ENCODE measurements at places on chromosomes 5 and 9.

DNA sequence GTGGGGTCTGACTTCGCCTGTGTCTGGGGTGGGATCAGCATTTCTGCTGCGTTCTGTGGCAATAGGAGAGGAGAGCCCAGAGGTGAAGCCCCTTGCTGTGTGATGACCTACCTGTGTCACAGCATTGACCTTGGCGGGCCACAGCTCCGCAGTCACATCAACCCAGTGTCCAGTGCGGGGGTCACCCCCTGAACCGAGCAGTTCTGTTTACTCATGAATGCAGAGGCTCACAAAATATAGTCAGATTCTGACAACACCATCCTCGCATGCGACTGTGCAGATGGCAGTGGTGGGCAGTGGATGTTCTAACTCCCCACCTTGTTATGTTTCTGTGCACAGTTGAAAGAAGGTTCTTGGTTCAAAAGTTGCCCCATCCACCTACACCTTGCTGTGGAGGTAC, 100.1 kb downstream of the ADAMTS16 start:
- DNase-seq: no peak

GRCh38 chr5:14243766-14244165, 100.6 kb downstream of the TRIO start:
- no peak for DNase-seq

DNA sequence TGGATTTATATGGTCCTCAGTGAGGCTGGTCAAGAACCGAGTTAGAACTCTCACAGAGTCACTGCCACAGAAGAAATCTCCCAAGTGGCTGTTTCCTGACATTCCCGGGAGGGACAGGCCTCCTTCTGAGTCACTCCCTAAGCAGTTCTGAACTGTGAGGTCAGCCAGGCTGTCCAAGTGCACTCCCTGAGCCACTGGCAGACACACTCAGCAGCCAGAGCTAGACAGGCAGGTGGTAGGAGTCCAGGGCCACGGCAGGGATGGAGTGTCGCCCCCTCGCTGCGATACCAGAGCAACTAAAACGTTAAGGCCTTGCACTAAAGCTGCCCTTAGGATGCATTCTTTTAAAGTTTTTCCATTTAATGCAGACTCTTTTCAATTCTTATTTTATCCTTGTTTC, 3.4 kb downstream of the IL4 start:
- peak; percentile 85 for DNase-seq

DNA sequence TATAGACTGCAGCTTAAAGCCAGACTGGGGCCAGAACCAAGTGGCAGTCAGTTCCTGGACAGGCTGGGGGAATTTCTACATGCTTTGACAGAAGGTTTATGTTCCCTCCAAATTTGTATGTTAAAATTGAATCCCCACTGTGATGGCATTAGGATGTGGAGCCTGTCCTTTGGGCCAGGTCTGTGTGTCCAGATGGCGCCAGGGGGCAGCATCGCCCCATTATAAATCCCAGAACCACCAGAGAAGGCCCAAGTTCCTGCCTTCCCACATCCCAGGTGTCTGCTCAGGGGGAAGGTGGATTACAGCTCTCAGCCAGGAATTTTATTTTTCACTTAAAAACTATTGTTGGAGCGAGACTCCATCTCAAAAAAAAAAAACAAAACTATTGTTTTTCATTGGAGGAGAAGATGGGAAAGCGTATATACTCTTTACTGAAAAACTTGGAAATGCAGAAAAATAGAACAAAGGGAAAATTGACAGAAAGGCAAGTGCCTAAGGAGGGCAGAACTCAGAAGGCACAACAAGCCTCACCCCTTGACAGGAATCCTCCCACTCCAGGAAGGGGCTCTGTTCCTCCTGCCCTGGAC, 5.0 kb downstream of the IL3 start:
- DNase-seq: peak; percentile 68

GRCh38 chr5:61991866-61992265, 314.1 kb upstream of the KIF2A start:
- DNase-seq: peak; percentile 62

DNA sequence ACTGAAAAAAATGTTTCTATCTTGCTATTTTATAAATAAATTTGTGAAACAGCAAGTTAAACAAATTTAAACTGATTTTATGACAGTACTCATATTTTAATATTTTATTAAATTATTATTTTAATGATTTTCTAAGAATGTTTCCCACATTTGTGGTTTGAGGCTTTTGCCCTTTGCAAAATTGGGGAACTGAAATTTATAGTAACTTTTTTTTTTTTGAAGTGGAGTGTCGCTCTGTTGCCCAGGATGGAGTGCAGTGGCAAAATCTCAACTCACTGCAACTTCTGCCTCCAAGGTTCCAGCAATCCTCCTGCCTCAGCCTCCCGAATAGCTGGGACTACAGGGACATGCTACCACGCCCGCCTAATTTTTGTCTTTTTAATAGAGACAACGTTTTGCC, 7.2 kb upstream of the ADGRV1 start:
- no peak for DNase-seq

DNA sequence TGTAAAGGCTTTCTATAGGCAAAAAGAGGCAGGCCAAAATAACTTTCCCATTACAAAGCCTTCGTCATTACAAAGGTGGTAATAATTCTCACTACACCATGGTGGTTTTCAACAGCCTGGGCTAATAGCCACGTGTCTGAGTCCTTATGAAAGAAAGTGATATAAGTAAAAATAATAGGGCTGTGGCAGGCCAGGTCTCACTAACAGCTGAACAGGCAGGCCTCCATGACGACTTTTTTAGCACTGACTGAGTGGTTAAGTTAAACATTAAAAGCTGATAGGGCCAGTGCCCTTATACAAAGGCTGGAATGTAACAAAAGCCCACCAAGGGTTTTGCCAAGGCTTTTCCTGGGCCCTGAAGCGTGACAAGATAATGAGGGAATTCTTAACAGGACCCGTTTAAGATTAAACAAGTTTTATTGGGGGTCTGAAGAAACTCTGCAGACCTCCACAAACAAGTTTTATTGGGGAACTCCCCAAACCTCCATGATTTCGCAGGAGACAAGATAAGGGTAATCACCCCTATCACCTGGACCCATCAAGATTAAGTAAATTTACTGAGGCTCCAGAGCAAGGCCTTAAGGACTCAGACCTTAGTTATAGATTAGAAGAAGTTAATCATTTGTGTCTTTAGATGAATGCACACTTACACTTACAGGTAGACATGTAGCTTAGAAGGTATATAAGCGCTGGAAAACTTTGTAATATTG, 412.9 kb downstream of the CHSY3 start:
- peak; percentile 1 for DNase-seq

- DNase-seq: peak; percentile 17
Measured at GRCh38 chr5:9239071-9239470, 306.8 kb downstream of the SEMA5A start.

DNA sequence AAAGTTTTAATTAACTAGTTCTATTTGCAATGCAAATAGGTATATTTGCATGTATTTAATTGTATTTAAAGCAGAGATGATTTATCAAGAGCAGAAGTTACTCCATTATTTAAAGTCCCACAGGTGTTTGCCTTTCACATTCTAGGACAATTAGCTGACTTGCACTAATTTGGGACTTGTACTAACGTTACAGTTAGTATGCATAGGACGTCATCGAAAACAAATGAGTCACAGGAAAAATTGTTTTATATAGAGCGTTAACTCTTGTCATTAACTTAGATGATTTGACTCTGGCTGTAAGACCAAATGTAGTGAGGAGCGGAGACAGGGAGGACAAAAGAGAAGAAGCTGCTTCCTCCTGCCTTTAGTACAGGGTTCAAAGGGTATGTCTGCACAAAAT, 126.1 kb upstream of the IFNE start:
- no peak for DNase-seq

GRCh38 chr9:105103776-105104175, 140.7 kb upstream of the SLC44A1 start:
- DNase-seq: peak; percentile 30

DNA sequence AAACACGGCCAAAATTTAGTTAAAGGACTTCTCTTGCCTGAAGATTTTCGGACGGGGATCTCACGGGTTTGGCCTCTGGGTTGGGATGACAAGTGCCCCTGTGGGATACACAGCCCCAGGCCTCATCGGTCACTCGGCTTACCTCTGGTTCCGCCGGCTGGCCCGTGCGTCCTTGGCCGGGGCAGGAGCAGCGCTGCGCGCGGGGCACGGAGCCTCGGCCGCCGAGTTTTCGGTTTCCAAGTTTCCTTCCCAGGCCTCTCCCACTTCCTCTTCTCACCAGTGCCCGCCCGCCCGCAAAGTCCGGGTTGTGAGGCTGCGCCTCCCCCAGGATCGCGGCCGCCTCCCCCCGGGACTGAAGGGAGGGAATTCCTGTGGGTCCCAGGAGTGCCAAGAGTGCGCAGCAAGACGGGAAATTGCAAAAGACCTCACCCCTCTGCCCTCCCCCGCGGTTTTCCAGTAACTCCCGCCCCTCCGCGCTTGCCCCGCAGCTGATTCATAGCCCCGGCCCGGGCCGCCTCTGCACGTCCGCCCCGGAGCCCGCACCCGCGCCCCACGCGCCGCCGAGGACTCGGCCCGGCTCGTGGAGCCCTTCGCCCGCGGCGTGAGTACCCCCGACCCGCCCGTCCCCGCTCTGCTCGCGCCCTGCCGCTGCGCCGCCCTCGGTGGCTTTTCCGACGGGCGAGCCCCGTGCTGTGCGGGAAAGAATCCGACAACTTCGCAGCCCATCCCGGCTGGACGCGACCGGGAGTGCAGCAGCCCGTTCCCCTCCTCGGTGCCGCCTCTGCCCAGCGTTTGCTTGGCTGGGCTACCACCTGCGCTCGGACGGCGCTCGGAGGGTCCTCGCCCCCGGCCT, at the start of gene OSMR:
Gene OSMR, plus strand, starts transcription at position 487 of the 853 bp plus-strand sequence. CDS start 23,033 bp downstream, outside the sequence.
- DNase-seq: peak; percentile 99

- no peak for DNase-seq
Measured at GRCh38 chr5:125898851-125899405, 524.3 kb upstream of the GRAMD2B start.

GRCh38 chr5:74934949-74935751, 69.0 kb upstream of the FAM169A start:
- peak; percentile 84 for DNase-seq

- no peak for DNase-seq
Measured at GRCh38 chr9:130078547-130078946, 24.8 kb downstream of the GPR107 start.

- DNase-seq: peak; percentile 89
Measured at GRCh38 chr5:141657937-141658545, 6.8 kb upstream of the FCHSD1 start.

DNA sequence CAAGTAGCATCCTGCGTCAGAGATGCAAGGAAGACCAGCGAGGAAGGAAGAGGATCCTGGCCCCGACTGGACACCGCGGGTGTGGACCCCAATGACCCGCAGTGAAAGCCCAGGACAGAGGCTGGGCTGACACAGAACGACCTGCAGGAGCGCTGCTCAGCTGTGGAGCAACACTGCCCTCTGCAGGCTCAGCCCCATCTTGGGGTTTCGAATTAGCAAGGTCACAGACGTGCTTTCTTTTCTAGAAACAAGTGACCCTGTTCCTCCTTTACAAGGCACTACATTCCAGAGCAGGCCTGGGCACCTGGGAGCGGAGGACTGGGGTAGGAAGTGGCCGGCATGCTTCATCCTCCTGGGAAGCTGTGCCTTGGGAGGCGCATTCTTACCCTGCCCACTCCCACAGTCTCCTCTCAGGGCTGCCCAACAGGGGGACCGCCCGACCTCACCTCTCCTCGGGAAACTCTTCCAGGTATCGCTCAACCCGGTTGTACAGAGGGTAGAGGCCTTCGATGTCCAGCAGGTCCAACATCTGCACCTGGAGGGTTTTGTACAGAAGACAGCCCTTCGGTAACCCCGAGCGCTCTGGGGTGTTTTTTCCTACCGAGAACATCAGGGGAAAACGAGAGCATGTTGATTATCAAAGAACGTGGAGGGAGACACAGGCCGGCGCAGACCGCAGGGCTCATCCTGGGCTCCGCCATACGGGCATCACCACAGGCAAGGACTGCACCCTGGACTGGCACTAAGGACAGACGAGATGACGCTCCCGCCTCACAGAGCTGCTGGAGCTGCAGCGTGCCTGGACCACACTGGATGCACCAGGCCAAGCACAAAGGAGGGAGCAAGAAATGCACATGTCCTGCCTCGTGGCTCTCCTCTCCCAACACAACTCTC, 35.0 kb downstream of the IPPK start:
- DNase-seq: peak; percentile 65

DNA sequence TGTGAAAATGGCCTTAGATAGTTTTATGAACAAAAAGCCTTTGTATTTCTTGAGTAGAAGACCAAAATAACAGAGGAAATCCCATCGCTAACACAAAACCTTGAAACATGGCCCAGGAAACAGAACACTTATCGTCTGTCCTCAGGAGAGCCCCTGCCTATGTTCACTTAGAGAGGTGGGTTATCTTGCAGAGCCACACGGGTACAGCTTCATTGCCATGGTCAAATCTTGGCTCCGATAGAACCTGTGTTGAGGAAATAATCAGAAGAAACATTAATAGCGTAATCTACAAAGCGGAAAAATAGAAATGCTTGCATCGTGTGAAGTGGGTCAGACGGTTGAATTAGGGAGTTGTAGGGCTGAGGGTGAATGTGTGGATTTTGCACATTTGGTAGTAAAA, 216.1 kb downstream of the MAST4 start:
- no peak for DNase-seq

- DNase-seq: no peak
Measured at GRCh38 chr5:77748160-77748559, 28.0 kb downstream of the TBCA start.

- DNase-seq: no peak
Measured at GRCh38 chr9:107173422-107174180, 109.5 kb upstream of the RAD23B start.

- DNase-seq: no peak
Measured at GRCh38 chr5:81405126-81405891, 11.4 kb upstream of the ACOT12 start.

Measured in fibroblast of skin of scalp (primary cell).